ENCODE measurements at places on chromosomes 6 and 20.

DNA sequence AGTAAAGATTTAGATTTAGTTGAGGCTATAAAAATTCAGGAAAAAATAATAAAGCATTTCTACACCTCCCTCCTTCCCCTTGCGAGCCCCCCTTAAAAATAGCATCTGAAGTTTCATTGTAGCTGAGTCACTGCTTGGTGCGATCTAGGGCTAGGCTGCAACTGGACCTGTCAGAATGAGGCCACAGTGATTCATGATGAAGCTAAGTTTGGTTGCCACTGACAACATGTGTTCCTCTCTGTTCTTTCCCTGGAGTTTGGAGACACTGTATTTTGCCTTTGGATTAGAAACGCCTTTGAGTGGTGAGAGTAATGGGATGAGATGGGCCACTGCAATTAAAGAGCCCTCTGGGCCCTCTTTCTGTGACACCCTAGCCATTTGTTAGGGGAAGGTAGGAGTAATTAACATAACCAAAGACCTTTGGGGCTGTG is 334.1 kb downstream of the NRN1 start:
- DNase-seq, result no peak

GRCh38 chr20:61271312-61272231 is 19.5 kb downstream of the CDH4 start:
- no peak for DNase-seq

- DNase-seq, result no peak
Observed at GRCh38 chr20:5836569-5836968, 86.4 kb downstream of the SHLD1 start.

DNA sequence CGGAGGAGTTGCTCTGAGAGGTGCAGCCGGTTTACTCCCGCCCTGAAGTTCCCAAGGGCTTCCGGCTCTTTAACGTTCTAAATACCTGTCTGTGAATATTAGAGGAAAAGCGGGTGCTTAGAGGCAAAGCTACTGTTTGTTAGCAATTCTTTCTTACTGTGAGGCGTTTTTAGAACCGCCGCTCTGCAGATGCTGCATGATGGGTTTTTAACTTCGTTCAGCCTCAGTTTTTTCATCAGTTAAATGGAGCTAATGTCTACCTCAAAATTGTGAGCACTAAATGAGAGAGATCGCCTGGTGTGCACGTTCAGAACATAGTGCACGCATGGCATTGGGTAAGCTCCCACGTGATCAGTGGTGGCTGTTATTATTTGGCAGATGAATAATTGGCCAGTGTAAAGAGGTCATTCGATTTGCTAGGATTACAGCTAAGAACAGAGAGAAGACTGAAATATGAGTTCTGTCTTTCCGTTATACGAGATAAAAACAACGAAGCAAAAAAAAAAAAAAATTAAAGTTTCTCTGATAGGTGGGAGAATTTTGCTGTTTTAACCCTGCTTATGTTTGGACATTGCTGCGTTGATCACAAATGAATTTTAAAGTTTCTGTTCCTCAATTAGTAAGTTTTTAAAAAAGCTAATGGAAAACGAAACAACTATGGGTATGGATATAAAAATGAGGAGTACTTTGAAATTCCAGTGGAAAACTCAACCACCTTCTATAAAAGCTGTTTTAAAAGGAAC is 660 bp upstream of the TFB1M start:
- peak; percentile 63 for DNase-seq

DNA sequence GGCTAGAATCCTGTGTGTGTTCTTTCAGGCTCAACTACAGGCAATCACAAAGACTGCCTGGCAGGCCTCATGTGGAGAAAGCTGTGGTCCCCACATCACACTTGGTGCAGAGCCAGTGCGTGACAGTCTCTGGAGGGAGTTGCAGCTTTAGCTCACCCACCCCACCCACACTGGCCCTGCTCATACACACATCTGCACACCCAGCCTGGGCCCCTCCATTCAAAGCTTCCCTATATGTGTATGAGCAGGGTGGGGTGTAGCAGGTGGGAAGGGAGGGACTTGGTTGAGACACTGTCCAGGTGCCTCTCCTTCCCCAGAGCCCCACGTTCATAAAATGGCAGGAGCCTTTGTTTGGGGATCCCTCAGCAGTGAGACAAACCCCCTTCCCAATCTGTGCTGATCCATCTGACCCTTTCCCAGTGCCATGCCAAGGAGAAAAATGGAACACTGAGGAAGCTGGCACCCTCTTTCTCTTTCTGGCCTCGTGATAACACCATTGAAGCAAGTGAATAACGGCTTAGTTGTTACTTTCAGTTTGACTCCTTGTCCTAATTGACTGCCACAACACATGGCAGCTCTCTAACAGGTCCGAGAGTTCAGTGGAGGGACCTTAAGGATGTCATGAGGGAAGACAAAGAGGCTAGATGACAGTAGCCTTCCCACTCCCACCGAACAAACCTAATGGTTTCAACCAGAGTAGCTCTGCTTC is 53.8 kb upstream of the NRSN1 start:
- no peak for DNase-seq

DNA sequence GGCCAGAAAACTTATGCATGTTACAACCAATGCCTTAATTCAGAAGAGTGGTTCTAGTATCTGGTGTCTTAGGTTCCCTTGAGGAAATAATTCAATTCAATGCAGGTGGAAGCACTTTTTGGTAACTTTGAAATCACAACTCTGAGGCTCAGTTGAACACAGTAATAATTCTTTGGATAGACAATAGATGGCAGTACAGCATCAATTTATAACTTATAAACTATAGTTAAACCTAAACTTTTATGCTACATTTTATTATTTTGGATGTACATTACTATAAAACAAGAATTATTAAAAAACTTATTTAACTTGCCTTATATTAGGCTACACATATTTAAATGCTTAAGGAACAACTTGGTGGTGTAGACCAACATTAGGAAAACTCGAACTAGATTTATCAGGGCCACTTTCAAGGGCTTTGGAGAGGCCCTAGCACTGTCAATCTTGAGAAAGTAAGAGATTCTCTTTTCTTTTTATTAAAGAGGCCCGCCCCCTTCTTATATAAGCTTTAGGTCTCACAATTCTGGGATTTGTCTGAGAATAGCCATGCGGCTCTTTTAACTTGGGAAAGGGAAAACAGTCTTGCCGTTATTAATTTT is 85.9 kb downstream of the CRYBG1 start:
- no peak for DNase-seq

- no peak for DNase-seq
Observed at GRCh38 chr6:11685481-11686093, 93.0 kb downstream of the ADTRP start.

DNA sequence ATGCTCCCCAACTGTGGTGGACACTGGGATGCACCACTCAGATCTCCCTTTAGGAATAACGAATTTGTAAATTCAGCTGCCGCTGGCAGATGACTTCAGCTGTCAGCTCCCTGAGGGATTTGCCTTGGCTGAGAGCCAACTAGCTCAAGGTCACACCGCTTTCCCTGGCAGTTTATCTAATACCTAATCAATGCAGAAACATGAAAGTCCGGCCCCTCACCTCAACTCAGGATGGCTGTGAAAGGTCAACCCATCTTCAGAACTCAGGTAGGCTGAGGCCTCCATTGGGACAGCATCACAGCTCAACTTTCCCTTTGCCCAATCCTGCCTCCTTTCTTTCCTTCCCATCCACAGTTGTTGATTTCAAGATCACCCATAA is 22.8 kb upstream of the SCGN start:
- no peak for DNase-seq
